ENCODE measurements at places on chromosomes 4 and X. TPM values are rescaled to one million over a fixed set of nuclear protein-coding genes. Genes with fewer than 3 reads are reported as not detected.
A peak's percentile ranks its signal among the peaks of the same experiment; 100 is the strongest.

DNA sequence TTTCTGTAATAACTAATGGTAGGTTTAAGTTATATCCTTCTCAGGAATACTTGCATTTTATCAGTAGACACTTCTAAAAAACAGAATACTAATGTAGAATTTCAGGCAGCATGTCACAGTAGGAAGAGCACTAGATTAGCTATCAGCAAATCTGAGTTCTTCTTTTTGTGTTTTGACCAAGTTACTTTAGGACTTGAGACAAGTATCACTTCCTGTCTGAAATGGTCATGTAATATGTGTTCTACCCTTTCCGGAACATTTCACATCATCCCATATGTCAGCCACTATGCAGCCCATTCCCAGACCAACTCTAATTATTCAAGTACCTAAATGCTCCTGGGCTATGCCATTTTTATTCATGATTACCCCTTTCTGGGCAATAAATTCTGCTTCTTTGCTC, 401.8 kb upstream of the RPS6KA3 start:
- no peaks in the 10 kb centered on the region for H3K36me3 ChIP-seq
- DNase-seq: no peak
- H3K27ac ChIP-seq: no peak overlapping the region
- H3K4me3 ChIP-seq: no peak overlapping the region
- H3K4me1 ChIP-seq: no peaks in the 10 kb centered on the region
- no peaks in the 10 kb centered on the region for H3K27me3 ChIP-seq

- peak overlapping the region; percentile 57 for H3K4me3 ChIP-seq
- H3K36me3 ChIP-seq: no peaks in the 10 kb centered on the region
- DNase-seq: no peak
- H3K4me1 ChIP-seq: peaks cover 6% of the 10 kb centered on the region
Observed at GRCh38 chrX:74923942-74924448, 1.3 kb downstream of the NEXMIF start.

GRCh38 chrX:19193565-19193964, 71.3 kb upstream of the ADGRG2 start:
- H3K27me3 ChIP-seq: no peaks in the 10 kb centered on the region
- no peaks in the 10 kb centered on the region for H3K36me3 ChIP-seq
- DNase-seq: no peak

- no peak overlapping the region for H3K4me3 ChIP-seq
- no peak for DNase-seq
- no peak overlapping the region for H3K27ac ChIP-seq
- peaks cover 5% of the 10 kb centered on the region for H3K36me3 ChIP-seq
Observed at GRCh38 chr4:177301126-177301639, 8.5 kb upstream of the NEIL3 start.

DNA sequence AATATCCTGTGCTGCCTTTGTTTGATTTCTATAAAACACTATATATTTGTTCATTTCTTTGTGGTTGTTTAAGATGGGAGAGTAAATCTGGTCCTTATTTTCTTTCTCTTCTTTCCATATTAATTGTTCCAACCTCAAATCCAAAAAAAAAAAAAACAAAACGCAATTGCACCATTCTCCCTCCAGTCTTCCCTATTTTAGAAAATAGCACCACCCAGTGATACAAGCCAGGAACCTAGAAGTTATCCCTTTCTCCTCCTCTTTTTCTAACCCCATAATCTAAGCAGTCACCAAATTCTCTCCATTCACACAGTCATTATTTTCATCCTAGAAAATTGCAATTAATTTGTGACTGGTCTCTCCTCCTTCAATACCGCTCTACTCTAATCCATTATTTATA, 107.8 kb downstream of the GABRA3 start:
- H3K27me3 ChIP-seq: no peaks in the 10 kb centered on the region
- no peak overlapping the region for H3K4me3 ChIP-seq
- H3K4me1 ChIP-seq: no peaks in the 10 kb centered on the region

DNA sequence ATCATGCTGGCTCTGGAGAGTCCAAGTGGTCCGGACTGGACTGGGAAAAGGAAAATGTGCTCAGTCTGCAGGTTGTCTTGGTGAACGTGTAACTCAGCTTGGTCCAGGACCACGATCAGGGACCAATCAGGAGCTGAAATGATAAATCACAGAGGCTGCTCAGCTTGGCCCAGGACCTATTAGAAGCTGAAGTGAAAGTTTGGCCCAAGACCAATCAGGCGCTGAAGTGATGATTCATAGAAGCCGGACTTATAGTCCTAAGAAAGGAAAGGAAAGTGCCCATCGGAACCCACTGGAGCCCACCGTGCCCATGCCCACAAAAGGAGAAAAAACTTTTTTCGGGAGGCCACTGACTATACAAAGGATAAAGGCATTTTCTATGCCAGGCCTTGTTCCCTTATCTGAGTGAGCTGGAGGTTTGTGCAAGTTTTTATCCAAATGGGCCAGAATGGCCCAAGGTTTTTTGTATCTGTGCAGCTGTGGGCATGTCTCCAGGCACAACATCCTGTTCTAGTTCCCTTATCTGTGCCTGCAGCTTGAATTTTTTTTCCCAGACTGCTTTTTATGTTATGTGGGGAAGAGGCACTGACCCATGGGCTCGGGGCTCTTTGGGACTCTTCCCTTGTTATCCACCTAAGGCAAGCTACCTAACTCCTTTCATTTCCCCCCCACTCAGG, 194.4 kb downstream of the FAM133A start:
- no peaks in the 10 kb centered on the region for H3K4me1 ChIP-seq
- no peaks in the 10 kb centered on the region for H3K36me3 ChIP-seq
- DNase-seq: no peak
- no peak overlapping the region for H3K27ac ChIP-seq
- H3K27me3 ChIP-seq: no peaks in the 10 kb centered on the region
- H3K4me3 ChIP-seq: no peak overlapping the region

DNA sequence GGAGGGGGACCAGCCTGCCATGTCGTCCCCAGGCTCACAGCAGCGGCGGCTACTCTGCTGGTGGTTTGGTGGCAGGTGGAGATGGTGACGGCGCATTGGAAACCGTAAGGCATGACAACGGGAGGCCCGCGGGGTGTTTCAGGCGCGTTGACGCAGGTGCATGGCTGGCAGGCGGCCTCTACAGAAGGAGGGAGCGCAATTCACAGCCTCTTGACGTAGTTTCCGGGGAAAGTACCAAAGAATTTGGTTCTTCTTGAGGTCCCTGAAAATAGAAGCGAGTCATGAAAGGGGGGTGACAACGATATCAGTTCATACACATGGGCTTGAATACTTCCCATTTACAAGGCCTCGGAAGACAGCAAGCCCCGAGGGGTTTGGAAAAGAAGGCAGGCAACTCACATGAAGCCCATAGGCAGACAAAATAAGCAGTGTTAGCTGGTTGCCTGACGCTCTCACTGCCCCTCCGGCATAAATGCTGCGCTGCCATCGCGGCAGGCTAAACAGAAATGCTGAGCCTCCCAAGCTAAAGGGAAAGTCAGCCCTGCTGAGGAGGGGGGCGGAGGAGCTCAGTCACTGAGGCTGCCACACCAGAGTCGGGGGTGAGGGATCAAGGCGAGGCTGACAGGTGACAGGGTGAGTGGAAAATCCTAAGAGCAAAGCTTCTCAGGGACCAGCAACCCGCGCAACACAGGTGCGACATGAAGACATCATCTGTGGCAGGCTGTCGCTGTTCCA, 52.3 kb upstream of the PDLIM3 start:
- H3K4me3 ChIP-seq: peak overlapping the region; percentile 45
- peak overlapping the region; percentile 81 for H3K27ac ChIP-seq
- no peaks in the 10 kb centered on the region for H3K36me3 ChIP-seq
- peaks cover 33% of the 10 kb centered on the region for H3K27me3 ChIP-seq

GRCh38 chr4:76563454-76564122, 128.6 kb downstream of the SHROOM3 start:
- DNase-seq: no peak
- peaks cover 9% of the 10 kb centered on the region for H3K27me3 ChIP-seq
- no peak overlapping the region for H3K27ac ChIP-seq
- H3K36me3 ChIP-seq: no peaks in the 10 kb centered on the region
- H3K4me3 ChIP-seq: no peak overlapping the region

- DNase-seq: no peak
- H3K27me3 ChIP-seq: peaks cover under 1% of the 10 kb centered on the region
- no peak overlapping the region for H3K27ac ChIP-seq
- H3K4me3 ChIP-seq: no peak overlapping the region
Observed at GRCh38 chr4:128527351-128527750, 239.7 kb upstream of the PGRMC2 start.

DNA sequence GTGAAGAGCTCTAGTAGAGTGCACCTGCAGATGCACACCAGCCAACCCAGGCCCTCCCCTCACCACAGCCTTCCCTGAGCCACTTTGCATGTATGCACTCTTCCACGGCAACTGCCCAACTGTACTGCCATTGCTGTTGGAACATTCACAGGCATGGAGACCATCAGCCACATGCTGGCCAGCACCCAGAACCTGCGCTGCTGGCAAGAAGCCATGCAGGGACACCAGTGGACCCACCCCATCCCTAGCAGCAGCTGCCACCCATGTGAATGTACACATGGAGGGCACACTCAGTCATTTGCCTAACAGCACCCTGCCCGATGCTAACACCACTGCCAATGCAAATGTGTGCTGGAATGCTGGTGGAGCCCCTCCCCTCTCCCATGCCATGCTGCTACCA, 35.6 kb downstream of the FAM47B start:
- no peak overlapping the region for H3K27ac ChIP-seq
- H3K4me3 ChIP-seq: no peak overlapping the region
- no peaks in the 10 kb centered on the region for H3K36me3 ChIP-seq
- H3K4me1 ChIP-seq: no peaks in the 10 kb centered on the region
- DNase-seq: no peak

- DNase-seq: no peak
- H3K4me3 ChIP-seq: no peak overlapping the region
- H3K4me1 ChIP-seq: peaks cover 2% of the 10 kb centered on the region
- H3K27me3 ChIP-seq: no peaks in the 10 kb centered on the region
- H3K27ac ChIP-seq: no peak overlapping the region
Observed at GRCh38 chr4:56128213-56128612, 179.5 kb downstream of the CEP135 start.

- H3K27me3 ChIP-seq: peaks cover 3% of the 10 kb centered on the region
- no peak for DNase-seq
- no peak overlapping the region for H3K4me3 ChIP-seq
Observed at GRCh38 chr4:168569931-168570276, 73.1 kb downstream of the PALLD start.

DNA sequence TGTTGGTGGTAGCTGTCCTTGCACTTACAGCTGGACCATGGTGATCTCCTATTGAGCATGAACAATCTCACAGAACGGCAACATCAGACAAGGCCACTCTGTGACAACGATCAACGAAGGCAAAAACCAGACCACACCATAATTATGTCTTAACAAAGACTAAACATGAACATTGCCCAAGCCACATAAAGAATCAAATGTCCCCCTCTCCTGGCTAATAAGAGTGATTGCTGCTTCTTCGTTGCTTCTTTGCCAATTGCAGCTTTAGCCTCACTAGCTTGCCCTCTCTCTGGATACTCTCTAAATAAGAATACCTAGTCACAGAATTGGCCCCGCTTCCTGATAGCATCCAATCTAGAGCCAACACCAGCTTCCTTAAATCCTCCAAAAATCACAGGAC, 41.5 kb upstream of the PGRMC1 start:
- no peak for DNase-seq
- H3K4me3 ChIP-seq: no peak overlapping the region
- H3K4me1 ChIP-seq: no peaks in the 10 kb centered on the region
- no peaks in the 10 kb centered on the region for H3K36me3 ChIP-seq
- H3K27me3 ChIP-seq: peaks cover 4% of the 10 kb centered on the region
- no peak overlapping the region for H3K27ac ChIP-seq

- peaks cover 2% of the 10 kb centered on the region for H3K27me3 ChIP-seq
- H3K36me3 ChIP-seq: no peaks in the 10 kb centered on the region
- DNase-seq: peak; percentile 20
- H3K4me1 ChIP-seq: peaks cover 11% of the 10 kb centered on the region
Observed at GRCh38 chrX:44343412-44344141, at the start of gene EFHC2. Gene EFHC2, minus strand, starts transcription at chrX:44343672. Its CDS starts 84 bp downstream, at chrX:44343588.

DNA sequence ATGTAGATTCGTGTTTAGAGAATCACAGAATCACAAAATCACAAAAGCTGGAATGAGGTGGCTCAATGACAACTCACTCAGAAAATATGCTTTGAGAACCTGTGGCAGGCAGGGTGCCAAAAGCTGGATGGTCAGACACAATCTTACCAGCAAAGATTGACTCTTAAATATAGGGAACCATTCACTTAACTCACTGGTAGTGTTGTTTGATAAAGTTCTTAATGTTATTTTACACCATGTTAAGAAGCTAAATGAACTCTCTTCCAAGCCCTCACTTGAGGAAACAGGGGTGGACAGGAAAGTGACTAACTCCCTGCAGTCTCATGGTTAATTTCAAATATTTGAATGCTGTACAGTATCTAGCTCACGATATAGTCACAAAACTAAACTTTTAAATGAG, 5.7 kb upstream of the SCOC start:
- H3K36me3 ChIP-seq: no peaks in the 10 kb centered on the region
- peaks cover 13% of the 10 kb centered on the region for H3K27me3 ChIP-seq
- no peak for DNase-seq
- H3K27ac ChIP-seq: no peak overlapping the region
- no peak overlapping the region for H3K4me3 ChIP-seq

UCP1 gene
- not detected for total RNA-seq

EDA gene
- total RNA-seq: 0.57 TPM

TET2 gene
- 31.1 TPM for total RNA-seq

SLC25A43 gene
- 13.4 TPM for total RNA-seq

GAGE12F gene
- not detected for total RNA-seq
